Activated T-cell treated with anti-CD3 and anti-CD28 coated beads, Interleukin-2, amount 50 U/mL, for 4 hours (primary cell): ENCODE measurements at places on chromosomes 12 and 14. TPM values are rescaled to one million over a fixed set of nuclear protein-coding genes. Genes with fewer than 3 reads are reported as not detected.

The PNP gene
- total RNA-seq: 236 TPM

The AP1G2 gene
- 113 TPM for total RNA-seq

The AGAP2 gene
- 24.4 TPM for total RNA-seq

The NKX2-1 gene
- total RNA-seq: not detected

The TAS2R10 gene
- not detected for total RNA-seq

The DBX2 gene
- total RNA-seq: not detected

The C12orf54 gene
- not detected for total RNA-seq

The PSME2 gene
- 471 TPM for total RNA-seq

The MED6 gene
- total RNA-seq: 59.9 TPM

The DGKA gene
- 153 TPM for total RNA-seq

The PLEKHD1 gene
- total RNA-seq: 0.05 TPM

The TRPV4 gene
- total RNA-seq: not detected

The JAG2 gene
- total RNA-seq: 5.2 TPM

The TC2N gene
- 12.9 TPM for total RNA-seq

The CDK2 gene
- total RNA-seq: 80.1 TPM

The SVOP gene
- total RNA-seq: not detected

The POTEM gene
- total RNA-seq: not detected

The EXOC5 gene
- 77.2 TPM for total RNA-seq

The LGMN gene
- 4.8 TPM for total RNA-seq

The SRRM4 gene
- total RNA-seq: not detected

The SSTR1 gene
- total RNA-seq: not detected

The SMIM41 gene
- not detected for total RNA-seq

The CPSF2 gene
- total RNA-seq: 88.9 TPM

The CRACR2A gene
- 31.8 TPM for total RNA-seq

The ADAM21 gene
- 0.11 TPM for total RNA-seq

The MANSC4 gene
- total RNA-seq: not detected

The ASCL1 gene
- total RNA-seq: not detected

The PZP gene
- not detected for total RNA-seq

The KRT80 gene
- not detected for total RNA-seq

The TOGARAM1 gene
- total RNA-seq: 6.8 TPM

The CMA1 gene
- not detected for total RNA-seq

The TXNDC16 gene
- total RNA-seq: 2.7 TPM

The DIO3 gene
- total RNA-seq: not detected

The RAD51B gene
- 16.1 TPM for total RNA-seq

The SIRT4 gene
- 1.3 TPM for total RNA-seq

The CPNE6 gene
- not detected for total RNA-seq

The NOS1 gene
- total RNA-seq: not detected

The GALNT6 gene
- total RNA-seq: 10.8 TPM

The CISTR gene
- not detected for total RNA-seq

The PLEK2 gene
- 2.4 TPM for total RNA-seq

The C12orf50 gene
- not detected for total RNA-seq

The LGR5 gene
- not detected for total RNA-seq

The AICDA gene
- total RNA-seq: not detected

The SIX6 gene
- not detected for total RNA-seq

The FSCB gene
- not detected for total RNA-seq

The PTGER2 gene
- 21.5 TPM for total RNA-seq

The APOLD1 gene
- 1.6 TPM for total RNA-seq

The ANKLE2 gene
- total RNA-seq: 96.7 TPM

The DAO gene
- not detected for total RNA-seq

The PTPRR gene
- not detected for total RNA-seq

The TEX22 gene
- 1.7 TPM for total RNA-seq

The STYK1 gene
- total RNA-seq: 0.33 TPM

The KRT2 gene
- total RNA-seq: not detected

The MYF5 gene
- total RNA-seq: not detected

The TOMM20L gene
- not detected for total RNA-seq

The MEG3 gene
- 1.1 TPM for total RNA-seq

The DUSP6 gene
- total RNA-seq: 74.4 TPM
